Gastrocnemius medialis (tissue), 4 donors: ENCODE measurements at places on chromosomes 2 and 18. TPM values are rescaled to one million over a fixed set of nuclear protein-coding genes. Genes with fewer than 3 reads are reported as not detected.

GRCh38 chr18:47618758-47619157 lies 311.7 kb downstream of the SMAD2 start:
- H3K27me3 ChIP-seq, result peaks cover 2% of the 10 kb centered on the region
- H3K4me1 ChIP-seq, result no peaks in the 10 kb centered on the region
- no peak overlapping the region for H3K4me3 ChIP-seq
- DNase-seq, result no peak

DNA sequence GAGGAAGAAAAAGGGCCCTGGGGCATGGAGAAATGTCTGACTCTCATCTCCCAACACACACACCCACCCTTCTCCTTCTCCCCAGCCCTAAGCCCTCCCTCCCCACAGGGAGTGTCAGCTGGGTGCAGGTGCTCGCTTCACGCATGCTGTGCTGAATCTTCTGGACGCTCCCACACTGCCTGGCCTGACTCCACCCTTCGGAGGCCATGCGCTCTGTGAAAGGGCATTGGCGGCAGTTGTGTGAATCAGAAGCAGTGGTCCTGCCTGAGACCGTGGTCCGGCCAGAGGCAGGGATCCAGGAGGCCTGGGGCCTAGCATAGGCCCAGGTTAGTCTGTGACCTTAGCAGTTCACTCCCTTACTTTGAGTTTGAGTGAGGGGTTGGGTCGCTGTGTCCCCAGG lies 57.1 kb downstream of the LONRF2 start:
- H3K36me3 ChIP-seq, result no peaks in the 10 kb centered on the region
- no peak for DNase-seq
- no peaks in the 10 kb centered on the region for H3K4me1 ChIP-seq

DNA sequence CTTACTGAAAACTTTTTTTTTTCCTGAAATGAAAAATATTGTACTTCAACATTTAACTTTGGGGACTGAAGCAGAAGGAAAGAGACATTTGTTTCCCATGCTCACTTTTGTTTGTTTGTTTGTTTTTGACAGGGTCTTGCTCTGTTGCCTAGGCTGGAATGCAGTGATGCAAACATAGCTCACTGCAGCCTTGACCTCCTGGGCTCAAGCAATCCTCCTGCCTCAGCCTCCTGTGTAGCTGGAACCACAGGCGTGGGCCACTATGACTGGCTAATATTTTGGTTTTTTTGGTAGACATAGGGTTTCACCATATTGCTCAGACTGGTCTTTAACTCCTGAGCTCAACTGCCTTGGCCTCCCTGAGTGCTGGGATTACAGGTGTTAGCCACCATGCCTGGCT lies 70.9 kb upstream of the SPTBN1 start:
- H3K36me3 ChIP-seq, result no peaks in the 10 kb centered on the region
- no peak for DNase-seq
- peaks cover 20% of the 10 kb centered on the region for H3K4me1 ChIP-seq
- no peak overlapping the region for H3K4me3 ChIP-seq
- H3K27ac ChIP-seq, result peak overlapping the region; percentile 48

- peaks cover 55% of the 10 kb centered on the region for H3K4me1 ChIP-seq
- peak overlapping the region; percentile 100 for H3K27ac ChIP-seq
- no peak for DNase-seq
- H3K27me3 ChIP-seq, result no peaks in the 10 kb centered on the region
- peak overlapping the region; percentile 89 for H3K4me3 ChIP-seq
Observed at GRCh38 chr18:48949050-48949605, 1.6 kb downstream of the SMAD7 start.

GRCh38 chr18:75904416-75904815 lies 476.9 kb upstream of the SMIM21 start:
- H3K27me3 ChIP-seq, result no peaks in the 10 kb centered on the region
- H3K4me3 ChIP-seq, result no peak overlapping the region
- H3K4me1 ChIP-seq, result no peaks in the 10 kb centered on the region
- no peaks in the 10 kb centered on the region for H3K36me3 ChIP-seq
- H3K27ac ChIP-seq, result no peak overlapping the region
- DNase-seq, result no peak

DNA sequence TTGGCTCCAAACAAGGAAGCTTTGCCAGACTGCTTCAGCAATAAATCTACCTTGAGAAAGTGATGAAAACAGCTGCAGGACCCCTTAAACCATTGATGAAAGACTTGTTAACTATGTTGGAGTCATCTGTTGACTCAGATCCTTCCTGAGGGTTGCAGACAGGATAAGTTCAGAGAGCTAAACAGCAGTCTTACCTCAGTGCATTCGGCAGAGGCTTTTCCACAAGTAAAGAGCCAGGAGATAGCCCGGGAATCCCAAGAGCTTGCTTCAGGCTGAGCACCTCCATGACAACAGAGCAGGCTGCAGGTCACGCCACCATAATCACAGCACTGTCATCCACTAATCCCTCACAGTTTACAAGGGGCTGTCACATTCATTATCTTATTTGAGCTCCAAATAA lies 23.7 kb downstream of the KIAA2012 start:
- no peaks in the 10 kb centered on the region for H3K27me3 ChIP-seq
- no peak for DNase-seq
- no peak overlapping the region for H3K4me3 ChIP-seq
- no peak overlapping the region for H3K27ac ChIP-seq
- H3K36me3 ChIP-seq, result no peaks in the 10 kb centered on the region

IL1RL1 gene
- total RNA-seq, result 0.82 TPM

CTAGE1 gene
- not detected for total RNA-seq

L3MBTL4 gene
- 3.8 TPM for total RNA-seq

SCTR gene
- total RNA-seq, result not detected
